Effector CD4-positive, alpha-beta T cell (primary cell): ENCODE measurements at places on chromosomes 5 and 9.
A peak's percentile ranks its signal among the peaks of the same experiment; 100 is the strongest.

DNA sequence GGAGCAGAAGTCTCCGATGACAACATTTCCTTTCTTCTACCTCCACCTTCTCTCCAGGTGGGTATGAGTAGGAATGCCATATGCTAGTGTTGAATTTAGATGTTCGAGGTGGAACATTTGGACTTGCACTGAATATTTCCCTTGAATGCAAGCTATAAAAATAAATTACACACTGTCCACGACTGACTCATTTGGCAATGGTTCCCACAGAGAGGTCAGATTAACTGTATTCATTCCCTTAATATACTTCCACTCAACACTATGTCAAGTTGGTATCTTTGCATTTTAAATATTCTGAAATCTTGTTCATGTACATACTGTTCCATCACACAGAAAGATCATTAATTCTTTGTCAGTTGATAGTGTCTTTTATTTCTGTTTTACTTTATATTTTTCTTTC lies 222.6 kb upstream of the PIK3R1 start:
- DNase-seq: no peak

- DNase-seq: no peak
These were observed 39.3 kb upstream of the CTSL start for GRCh38 chr9:87686520-87687090.

GRCh38 chr5:74206579-74207550 lies 433.7 kb downstream of the ENC1 start:
- no peak for DNase-seq

DNA sequence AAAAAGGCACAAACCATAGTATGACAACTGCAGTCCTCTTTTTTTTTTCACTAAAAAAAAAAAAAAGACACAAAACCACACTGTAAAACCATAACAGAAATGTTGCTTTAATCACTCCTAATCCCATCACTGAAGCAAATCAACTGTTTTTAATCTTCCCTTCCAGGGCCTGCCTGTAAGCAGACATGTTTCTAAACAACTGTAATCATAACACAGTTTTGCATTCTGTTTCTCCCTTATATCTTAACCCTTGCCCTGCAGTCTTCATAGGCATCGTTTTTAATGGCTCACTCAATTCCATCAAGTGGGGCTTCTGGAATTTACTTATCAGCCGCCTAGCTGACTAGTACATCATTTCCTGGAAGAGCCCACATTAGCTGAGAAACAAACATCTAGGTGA lies 111.0 kb upstream of the SLC25A48 start:
- DNase-seq: no peak

GRCh38 chr9:110126986-110127864 lies 80.7 kb downstream of the C9orf152 start:
- DNase-seq: no peak

DNA sequence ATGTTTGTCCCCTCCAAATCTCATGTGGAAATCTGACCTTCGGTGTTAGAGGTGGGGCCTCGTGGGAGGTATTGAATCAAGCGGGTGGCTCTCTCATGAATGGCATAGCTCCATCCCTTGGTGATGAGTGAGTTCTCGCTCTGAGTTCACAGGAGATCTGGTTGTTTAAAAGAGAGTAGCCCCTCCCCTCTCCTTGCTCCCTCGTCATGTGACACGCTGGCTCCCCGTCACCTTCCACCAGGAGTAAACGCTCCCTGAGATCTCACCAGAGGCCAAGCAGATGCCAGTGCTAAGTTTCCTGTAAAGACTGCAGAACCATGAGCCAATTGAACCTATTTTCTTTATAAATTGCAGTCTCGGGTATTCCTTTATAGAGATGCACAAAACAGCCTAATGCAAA lies 74.5 kb downstream of the RASEF start:
- no peak for DNase-seq

GRCh38 chr5:51376509-51376908 lies 6.7 kb upstream of the ISL1 start:
- DNase-seq: no peak

DNA sequence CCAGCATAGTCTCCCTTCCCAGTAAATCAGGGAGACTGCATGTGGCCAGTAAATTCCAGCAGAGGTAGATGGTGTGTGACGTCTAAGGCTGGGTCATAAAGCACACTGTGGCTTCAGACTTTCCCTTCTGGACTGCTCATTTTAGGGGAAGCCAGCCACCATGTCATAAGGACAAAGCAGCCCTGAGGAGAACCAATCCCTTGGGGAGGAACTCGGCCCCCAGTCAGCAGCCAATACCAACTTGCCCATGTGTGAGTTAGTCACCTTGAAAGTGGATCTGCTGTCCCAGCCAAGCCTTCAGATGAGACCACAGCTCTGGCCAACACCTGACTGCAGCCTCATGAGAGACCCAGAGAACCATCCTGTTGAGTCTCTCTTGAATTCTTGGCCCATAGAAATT lies 14.7 kb upstream of the NINJ1 start:
- DNase-seq: no peak

DNA sequence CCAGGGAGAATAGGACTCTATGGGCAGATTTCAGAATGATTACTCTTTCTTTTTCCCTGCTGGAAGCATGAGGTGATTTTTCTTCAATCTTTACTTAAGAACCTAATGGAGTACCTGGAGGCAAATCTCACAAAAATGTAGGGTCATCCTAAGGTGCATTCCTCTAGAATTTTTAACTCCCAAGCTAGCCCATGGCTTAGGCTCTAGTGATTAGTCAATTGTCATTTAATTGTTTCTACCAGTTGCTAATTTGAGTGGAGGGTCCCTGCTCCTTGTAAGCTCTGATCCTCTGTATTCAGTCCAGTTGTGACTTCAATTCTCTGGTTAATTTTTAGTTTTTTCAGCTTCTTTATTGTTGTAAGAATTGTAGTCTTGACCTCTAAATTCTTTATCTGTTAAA lies 467.0 kb downstream of the HTR1A start:
- DNase-seq: no peak

- no peak for DNase-seq
These were observed 297.5 kb upstream of the GRIN3A start for GRCh38 chr9:102035929-102036328.

DNA sequence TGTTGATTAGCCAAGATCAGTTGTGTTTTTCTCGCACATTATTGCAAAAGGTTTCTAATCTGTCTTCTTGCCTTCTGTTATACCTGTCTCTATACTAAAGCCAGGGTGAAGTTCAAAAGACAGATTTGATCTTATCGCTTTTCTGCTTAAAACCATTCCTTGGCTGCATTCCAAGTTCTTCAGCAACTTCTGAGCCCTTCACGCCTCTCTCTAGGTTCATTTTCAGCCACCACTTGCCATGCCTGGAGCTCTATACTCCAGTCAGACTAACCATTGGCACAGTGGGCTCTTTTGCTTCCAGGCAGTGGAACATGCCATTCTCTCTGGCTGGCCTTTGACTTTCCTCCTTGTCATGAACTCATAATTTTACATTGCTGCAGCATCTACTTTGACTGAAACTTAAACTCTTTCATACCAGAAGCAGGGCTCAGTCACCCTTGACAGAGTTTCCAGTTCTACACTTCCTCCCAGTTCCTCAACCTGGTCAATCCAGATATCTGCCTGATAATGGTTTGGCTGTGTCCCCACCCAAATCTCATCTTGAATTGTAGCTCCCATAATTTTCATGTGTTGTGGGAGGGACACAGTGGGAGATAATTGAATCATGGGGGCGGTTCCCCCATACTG lies 114.4 kb downstream of the SLC12A2 start:
- no peak for DNase-seq

- DNase-seq: peak; percentile 46
These were observed 16.0 kb downstream of the SLC22A5 start for GRCh38 chr5:132385326-132386105.

GRCh38 chr5:1525624-1526189 lies 1.9 kb upstream of the LPCAT1 start:
- no peak for DNase-seq

- peak; percentile 39 for DNase-seq
These were observed 1.5 kb upstream of the GPRIN1 start for GRCh38 chr5:176611435-176611834.

DNA sequence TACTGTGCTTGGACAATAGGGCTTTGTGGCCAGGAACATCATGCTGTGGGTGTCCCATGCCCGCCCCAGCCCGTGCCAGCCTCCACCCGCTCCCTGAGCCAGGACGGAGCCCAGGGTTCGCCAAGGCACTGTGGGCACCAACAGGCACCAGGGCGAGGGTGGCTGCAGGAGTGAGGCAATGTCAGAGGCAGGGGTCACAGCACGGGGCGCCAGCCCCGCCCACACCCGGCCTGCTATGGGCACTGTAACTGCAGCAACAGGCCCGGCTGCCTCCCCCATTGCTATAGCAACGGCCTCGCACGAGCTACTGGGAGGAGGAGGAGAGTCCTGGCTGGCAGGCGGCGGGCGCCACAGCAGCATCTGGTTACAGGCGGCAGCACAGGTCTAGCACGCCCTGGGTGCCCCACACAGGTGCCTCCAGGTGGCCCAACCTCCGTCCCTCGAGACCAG lies 2.5 kb downstream of the ABCA2 start:
- no peak for DNase-seq

DNA sequence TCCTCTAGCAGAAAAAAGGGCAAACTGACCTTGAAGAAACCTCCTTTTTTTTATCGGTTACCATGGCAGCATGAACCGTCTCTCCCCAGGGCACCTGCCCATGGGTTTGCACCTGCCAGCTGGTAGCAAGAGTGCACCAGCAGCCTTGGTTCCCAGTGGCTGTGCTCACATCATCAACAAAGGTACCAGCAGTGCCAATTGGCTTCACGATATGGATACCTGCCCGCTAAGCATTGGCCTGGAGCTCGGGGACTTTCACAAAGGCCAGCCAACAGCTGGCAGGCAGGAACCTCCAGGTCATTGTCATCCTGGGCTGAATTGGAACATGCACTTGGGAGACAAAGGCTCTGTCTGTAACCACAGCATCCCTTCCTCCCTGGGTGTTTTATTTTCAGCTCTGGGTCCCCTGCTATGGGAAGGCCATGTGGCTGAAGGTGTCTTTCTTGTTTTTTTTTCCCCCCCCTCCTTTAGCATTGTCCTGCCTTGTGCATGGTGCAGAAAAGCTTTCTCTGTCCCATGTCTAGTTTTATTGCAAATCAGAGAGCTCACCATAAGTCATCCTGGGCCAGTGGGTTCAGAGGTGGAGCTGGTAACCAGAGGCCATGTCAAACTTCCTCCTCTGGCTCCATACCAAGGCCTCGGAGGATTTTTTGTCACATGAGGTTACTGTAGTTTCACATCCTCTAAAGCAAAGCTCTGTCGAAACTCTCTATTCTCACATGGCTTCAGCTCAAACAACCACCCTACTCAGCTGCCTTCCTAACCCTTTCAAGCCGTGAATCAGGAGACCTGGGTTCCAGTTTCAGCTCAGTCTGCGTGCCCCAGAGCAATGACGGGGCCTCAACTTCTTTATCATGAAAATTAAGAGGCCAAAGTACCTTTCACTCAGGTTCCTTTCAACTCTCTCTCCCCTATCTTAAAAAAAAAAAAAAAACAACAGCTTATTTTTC lies 145.5 kb upstream of the MAP3K1 start:
- DNase-seq: peak; percentile 11

GRCh38 chr5:149129181-149129580 lies 12.1 kb upstream of the ABLIM3 start:
- no peak for DNase-seq

DNA sequence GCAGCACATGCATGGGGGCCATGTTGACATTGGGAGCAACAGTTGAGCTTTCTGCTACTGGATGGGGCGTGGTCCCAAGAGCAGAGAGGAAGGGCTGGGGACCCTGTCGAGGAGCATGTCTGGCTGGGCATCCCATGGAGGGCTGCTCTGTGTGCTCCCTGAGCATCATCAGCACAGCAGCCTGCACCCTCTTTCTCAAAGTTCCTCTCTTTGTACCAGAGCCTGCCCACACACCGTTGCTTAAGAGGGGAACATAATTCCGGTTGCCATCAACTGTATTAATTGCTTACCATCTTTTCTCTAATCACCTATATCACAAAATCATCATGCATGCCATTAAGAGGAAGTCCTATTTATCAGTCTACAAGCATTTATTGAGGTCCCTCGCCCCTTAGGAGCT lies 55.2 kb upstream of the DIRAS2 start:
- DNase-seq: no peak

GRCh38 chr5:36928947-36929346 lies 52.4 kb downstream of the NIPBL start:
- DNase-seq: no peak

DNA sequence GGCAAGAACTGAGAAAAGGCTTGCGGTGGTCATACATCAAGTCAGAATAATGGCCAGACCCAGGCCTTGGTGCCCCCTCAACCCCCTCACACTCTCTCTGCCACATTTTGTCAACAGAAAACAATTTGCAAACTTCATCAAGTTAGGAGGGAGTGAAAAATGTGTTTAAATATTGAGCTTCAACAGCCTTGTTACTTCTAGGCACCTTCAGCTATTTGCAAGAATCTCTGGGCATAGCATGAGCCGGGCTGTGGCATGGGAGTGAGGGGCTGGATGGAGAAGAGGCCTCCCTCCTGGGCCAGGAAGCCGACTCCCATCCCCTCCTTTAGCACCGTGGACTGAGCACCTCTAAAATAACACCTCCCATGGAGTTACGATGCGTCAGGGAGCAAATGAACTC lies 52.2 kb upstream of the GRHPR start:
- DNase-seq: no peak
